ENCODE measurements at places on chromosomes 5 and 9.

DNA sequence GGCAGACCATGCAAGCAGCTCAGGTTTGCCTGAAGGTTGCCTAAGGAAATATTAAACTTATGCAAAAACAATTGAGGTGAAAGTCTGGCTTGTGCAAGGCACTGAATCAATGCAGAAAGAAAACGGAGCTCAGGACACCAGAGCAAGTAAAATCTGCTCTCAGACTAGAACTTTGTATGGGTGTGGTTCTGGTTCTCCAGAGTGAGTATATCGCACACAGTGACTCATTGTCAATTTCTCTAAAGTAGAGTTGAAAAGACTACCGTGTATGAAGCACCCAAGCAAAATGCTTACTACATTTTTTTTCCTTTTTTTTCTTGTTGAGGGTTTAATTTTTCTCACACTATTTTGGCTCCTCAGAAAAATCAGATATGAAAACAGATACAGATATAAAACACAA, 650.3 kb upstream of the CDH10 start:
- no peak for DNase-seq

GRCh38 chr5:88470745-88471144, 202.1 kb upstream of the TMEM161B start:
- no peak for DNase-seq

GRCh38 chr9:126420643-126421564, 94.3 kb downstream of the MVB12B start:
- DNase-seq: no peak

GRCh38 chr5:130836729-130837649, 328.1 kb downstream of the HINT1 start:
- DNase-seq: no peak

- DNase-seq: peak; percentile 9
These were observed 11.8 kb downstream of the ITGA1 start for GRCh38 chr5:52799358-52799982.

All from stimulated activated CD8-positive, alpha-beta memory T cell treated with anti-CD3 and anti-CD28 coated beads, Interleukin-4, amount 100 ng/mL, for 1 hour (primary cell).